ENCODE measurements at places on chromosomes 12 and 14.

DNA sequence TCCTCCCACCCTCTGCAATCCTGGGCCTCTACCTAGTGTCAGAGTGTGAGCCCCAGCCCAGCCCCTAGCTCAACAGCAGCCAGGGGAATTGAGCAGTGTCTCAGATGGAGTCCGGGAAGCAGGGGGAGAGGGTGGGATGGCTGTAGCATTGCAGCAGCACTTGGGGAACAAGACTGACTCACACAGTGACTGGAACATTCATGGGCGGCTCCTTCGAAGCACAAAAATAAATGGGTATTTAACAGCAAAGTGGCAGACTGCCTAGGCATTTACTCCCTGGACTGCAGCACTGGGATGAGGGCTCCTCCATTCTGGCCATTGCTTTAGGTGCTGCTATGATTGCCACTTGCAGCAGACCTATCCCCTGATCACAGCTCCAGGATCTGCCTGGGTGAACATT is 46.0 kb upstream of the STK38L start:
- DNase-seq = peak; percentile 58

GRCh38 chr12:116606397-116606796 is 47.2 kb downstream of the MAP1LC3B2 start:
- no peak for DNase-seq

- peak; percentile 45 for DNase-seq
These were observed 387.5 kb downstream of the BCAT1 start for GRCh38 chr12:24561411-24561871.

DNA sequence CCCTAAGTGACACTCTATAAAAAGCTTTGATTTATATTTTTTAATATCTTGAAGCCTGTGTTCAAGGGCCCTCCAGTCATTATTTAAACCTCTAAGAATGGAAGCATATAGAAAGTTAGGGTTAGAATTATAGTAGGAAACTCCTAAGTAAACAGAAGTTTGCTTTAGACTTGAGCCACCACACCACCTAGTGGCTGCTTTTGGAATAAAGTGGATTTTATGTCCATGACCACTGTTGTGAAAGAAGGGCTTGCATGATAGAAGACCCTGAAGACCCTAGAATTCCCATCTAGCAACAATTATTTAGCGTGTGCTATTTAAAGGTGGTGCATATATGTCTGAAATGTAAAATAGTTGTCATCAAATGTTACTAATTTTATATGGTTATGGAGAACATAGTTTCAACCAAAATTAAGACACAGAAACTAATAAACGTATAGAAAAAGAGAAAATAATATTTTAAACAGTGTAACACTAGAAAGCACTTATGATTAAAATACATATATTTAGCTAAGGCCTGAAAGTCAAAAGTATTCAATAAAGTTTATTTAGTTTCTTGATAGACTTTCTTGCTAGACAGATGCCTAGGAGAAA is 21.3 kb downstream of the LRRIQ1 start:
- peak; percentile 50 for DNase-seq

DNA sequence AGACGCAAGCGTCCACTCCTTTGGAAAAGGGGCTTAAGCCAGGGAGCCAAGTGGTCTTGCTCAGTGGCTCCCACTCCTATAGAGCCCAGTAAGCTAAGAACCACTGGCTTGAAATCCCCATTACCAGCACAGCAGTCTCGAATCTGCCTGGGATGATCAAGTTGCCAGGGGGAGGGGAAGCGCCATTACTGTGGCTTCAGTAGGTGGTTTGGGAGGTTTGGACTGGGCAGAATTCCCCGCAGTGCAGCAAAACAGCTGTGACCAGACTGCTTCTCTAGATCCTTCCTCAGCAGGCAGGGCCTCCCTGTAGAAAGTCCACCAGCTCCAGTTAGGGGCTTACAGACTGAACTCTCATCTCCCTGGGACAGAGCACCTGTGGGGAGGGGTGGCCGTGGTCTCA is 115.4 kb downstream of the TMEM117 start:
- DNase-seq = no peak

- DNase-seq = no peak
These were observed 10.1 kb downstream of the CCDC92 start for GRCh38 chr12:123962513-123962912.

DNA sequence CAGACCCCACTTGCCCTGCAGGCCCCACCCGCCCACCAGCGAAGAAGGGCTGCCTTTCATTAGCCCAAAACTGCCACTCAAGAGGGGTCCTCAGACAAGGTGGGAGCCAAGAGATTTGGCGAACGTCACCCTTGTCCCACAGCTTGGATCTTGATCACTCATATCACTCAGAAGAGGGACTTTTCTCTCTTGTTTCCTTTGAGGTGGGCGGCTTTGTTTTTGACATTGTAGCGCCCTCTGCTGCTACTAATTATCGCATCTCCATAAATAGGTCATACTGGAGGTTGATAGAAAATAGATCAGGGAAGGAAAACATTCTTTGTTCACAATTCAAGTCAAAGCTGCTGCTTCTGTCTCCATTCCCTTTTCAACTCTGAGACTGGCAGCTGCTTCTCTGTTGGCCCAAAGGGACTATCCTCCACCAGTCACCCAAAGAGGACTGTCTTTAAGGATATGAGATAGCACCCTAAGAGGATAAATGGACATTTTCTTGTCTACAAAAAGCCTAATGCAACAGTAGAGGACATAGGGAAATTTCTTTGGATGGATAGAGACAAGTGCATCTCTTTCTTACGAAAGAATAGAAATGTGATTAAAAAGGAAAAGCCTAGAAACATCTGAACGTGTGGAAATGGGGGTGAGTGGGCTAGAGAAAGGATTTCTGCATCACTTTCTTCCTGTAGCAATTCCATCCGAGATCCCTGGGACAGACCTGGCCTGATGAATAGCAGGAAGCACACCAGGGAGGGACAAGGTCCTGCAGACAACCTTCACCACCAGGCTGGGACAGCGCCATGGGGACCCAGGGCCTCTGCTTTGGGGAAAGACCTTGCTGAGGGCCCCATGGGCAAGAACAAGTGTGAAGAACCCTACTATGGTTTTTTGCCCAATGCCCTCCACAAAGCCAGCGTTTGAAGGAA is 115.8 kb downstream of the DAD1 start:
- peak; percentile 61 for DNase-seq

- DNase-seq = no peak
These were observed 151.2 kb upstream of the C14orf180 start for GRCh38 chr14:104428333-104428851.

DNA sequence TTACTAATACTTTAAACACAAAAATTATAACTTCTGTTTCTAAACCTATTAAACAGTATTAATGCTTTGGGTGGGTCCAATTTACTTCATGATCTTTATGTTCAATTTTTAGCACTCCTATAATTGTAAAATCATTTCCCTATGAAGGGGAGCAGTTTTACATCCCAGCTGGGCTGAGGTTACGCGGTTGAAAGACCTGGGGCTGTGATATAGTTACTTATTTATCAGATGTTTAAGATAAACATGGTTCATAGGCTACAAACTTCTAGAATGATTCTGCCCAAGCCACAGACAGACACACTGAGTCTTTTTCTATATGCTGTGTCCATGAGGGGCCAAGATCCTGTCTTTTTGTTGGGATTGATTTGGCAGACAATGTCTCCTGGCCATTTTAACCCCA is 44.4 kb downstream of the DYRK2 start:
- no peak for DNase-seq

- DNase-seq = peak; percentile 72
These were observed 187.4 kb downstream of the LRIG3 start for GRCh38 chr12:58732894-58733293.

GRCh38 chr12:109994401-109995175 is 1.6 kb downstream of the GIT2 start:
- no peak for DNase-seq

DNA sequence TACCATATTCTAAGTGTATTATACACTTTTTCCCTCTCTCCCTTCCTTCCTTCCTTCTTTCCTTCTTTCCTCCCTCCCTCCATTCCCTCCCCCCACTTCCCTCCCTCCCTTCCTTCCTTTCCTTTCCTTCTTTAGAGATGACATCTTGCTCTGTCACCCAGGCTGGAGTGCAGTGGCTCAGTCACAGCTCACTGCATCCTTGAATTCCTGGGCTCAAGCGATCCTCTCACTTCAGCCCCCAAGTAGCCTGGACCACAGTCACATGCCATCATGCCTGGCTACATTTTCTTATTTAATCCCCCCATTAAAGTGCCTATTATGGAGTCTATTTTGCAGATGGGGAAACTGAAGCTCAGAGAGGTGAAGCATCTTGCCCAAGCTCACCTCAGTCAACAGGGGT is 55.0 kb downstream of the SVOP start:
- no peak for DNase-seq

GRCh38 chr14:23520899-23521533 is 30.5 kb downstream of the ZFHX2 start:
- no peak for DNase-seq

- DNase-seq = no peak
These were observed 418.2 kb downstream of the FLRT2 start for GRCh38 chr14:85948153-85948552.

DNA sequence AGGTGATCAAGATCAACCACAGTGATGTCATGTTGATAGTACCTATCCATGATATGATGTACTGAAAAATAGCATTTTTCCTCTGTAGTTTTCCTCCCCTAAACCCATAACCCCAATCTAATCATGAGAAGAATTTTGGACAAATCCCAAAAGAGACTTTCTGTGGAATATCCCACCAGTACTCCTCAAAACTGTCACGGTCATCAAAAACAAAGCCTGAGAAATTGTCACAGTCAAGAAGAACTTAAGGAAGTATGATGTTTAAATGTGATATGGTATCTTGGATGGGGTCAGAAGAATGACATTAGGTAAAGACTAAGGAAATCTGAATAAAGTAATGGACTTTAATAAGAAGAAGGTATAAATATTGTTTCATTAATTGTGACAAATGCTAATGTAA is 248.8 kb downstream of the RMST start:
- no peak for DNase-seq

DNA sequence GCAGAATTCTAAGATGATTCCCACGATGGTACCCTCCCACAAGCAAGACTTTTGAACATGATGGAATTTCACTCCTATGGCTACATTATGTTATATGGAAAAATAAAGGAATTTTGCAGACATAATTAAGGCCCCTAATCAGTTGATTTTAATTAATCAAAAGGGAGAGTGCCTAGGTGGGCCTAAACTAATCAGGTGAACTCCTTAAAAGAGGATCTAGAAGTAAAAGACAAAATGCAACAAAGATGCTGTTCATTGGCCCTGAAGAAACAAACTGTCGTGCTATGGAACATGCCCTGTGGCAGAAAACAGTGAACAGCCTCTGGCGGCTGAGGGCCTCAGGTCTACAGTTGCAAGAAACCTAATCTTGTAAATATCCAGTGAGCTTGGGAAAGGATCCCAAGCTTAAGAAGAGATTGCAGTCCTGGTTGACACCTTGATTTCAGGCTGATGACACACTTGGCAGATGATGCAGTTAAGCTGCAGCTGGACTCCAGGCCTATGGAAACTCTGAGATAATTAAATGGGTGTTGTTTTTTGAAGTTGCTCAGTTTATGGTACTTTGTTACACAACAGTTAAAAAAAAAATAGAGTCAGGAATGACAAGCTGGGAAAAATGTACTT is 13.8 kb downstream of the TMCC3 start:
- DNase-seq = peak; percentile 84

GRCh38 chr12:76018672-76019071 is 12.9 kb downstream of the PHLDA1 start:
- no peak for DNase-seq

- DNase-seq = no peak
These were observed 22.8 kb downstream of the CEP170B start for GRCh38 chr14:104887623-104888488.

GRCh38 chr14:69928111-69928523 is 48.9 kb downstream of the SMOC1 start:
- DNase-seq = peak; percentile 87

DNA sequence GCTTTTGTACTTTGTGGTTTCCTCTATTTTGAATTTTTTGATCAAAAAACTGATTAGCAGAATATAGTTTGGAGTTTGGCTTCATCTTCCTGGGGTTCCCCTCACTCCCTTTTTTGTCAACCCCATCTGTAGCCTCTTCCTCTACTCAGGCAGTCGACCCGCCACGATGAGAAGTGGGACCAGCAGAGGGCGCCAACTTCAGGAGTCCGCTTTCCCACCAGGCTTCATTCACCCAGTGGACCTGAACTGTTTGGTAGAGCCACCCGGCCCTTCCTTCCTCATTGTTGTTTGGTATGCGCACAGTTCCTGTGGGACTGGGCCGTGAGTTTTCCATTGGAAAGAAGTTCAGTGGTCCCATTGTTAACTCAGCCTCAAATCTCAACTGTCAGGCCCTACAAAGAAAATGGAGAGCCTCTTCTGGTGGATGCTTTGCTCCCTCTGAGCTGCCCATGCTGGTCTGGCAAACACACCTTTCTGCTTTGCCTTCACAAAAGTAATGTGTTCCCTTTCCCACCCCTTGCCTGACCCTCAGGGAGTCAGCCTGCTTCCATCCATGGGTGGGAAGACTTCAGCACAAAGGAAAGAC is 21.7 kb downstream of the TMBIM6 start:
- DNase-seq = peak; percentile 50

- DNase-seq = peak; percentile 74
These were observed 84.0 kb downstream of the ACTN1 start for GRCh38 chr14:68894802-68895703.

- DNase-seq = peak; percentile 85
These were observed 47.2 kb downstream of the PLCZ1 start for GRCh38 chr12:18690653-18691052.

DNA sequence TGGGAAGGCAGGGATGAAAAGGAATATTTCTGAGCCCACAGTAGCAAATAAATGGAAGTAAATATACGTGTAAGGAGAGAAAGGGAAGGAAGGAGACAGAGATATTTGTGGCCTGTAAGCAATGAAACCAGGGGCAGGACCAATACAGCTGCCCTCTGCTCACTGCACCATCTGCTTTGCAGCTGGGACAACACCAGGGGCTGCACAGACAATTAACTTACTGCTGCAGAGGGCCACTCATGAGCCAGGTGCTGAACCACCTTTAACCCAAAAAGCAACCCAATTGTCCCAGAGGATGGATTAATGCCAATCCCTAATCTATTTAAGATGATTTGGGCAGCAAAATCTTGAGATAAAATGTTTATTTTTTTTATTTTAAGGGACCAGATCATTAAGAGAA is 30.6 kb upstream of the TMX1 start:
- no peak for DNase-seq

- DNase-seq = no peak
These were observed 10.7 kb upstream of the HSP90AA1 start for GRCh38 chr14:102097441-102098135.

DNA sequence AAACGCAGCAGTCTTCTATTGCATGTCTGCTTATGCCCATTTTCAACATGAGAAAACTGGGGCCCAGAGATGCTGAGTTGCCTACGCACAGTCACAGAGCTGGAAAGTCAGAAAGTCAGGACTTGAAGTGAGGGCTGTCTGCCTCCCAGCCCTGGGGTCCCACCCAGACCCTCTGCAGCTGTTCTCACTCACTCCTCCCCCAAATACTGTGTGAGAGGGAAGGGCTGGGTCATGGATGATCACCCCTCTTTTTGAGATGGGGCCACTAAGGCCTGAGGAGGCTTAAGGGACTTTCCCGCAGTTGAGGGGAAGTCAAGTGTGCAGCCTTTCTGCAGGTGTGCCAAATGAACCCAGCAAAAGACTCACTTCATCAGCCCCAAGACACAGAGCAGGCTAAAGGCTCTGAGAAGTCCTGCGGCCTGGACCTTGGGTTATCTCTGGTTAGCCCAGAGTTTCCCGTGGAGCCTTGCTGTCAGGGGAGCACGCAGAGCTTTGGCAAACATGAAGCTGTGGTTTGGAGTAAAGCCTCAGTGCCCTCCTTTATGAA is 18.7 kb downstream of the DTX1 start:
- no peak for DNase-seq

- DNase-seq = peak; percentile 34
These were observed 198.9 kb downstream of the ZFP36L1 start for GRCh38 chr14:68593806-68594536.

All from iris pigment epithelial cell (primary cell).